ENCODE measurements at places on chromosomes 3 and 15.

DNA sequence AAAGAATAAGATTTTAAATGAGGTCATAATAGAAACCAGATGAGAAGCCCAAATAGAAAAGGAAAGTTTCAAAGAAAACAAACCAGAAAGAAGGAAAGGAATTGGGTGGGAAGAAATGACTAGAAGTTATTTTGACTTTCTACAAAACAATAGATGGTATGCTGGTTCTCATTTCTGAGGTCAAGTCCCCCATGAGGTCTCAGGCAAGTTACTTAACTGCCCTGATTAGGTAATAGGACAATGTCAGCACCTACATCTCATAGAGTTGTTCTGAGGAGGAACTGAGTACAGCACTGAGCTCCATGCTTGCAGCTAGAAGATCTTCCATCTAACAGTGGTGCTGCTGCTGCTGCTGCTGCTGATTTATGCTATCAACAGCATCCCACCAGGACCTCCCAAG, 185.9 kb downstream of the ERC2 start:
- DNase-seq = no peak

DNA sequence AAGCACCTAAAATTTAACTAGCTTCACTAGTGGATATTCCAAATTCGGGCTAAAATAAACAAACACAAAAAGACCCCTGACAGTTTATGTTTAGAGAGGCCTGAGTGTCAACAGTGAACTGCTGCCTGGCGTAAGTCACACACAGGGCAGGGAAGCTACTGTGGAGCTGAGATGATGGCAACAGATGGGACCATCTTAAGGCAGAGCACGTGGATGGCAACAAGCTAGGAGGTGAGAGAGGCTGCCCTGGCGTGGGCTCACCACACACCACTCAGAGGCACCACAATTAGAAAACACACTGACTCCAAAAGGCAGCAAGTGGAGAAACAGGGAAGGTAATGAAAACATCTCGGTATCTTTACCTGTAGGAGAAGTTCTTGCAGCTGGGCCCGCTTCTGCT, 93.3 kb downstream of the ATP1B3 start:
- DNase-seq = no peak

DNA sequence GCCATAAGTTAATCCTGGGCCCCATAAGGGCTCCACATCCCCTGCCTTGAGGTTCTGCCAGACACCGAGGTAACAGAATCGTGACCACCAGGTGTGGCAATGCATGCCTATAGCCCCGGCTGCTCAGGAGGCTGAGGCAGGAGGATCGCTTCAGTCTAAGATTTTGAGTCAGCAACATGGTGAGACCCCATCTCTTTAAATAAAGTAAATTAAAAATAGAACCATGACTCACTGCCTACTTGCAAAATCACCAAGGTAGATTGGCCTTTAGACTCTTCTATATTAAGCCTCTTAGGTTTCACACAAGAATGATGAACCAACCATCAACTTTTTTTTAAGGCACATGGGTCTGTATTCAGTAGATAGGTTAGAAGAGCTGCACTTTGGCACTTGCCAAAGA, 9.7 kb downstream of the WDR5B start:
- DNase-seq = no peak

DNA sequence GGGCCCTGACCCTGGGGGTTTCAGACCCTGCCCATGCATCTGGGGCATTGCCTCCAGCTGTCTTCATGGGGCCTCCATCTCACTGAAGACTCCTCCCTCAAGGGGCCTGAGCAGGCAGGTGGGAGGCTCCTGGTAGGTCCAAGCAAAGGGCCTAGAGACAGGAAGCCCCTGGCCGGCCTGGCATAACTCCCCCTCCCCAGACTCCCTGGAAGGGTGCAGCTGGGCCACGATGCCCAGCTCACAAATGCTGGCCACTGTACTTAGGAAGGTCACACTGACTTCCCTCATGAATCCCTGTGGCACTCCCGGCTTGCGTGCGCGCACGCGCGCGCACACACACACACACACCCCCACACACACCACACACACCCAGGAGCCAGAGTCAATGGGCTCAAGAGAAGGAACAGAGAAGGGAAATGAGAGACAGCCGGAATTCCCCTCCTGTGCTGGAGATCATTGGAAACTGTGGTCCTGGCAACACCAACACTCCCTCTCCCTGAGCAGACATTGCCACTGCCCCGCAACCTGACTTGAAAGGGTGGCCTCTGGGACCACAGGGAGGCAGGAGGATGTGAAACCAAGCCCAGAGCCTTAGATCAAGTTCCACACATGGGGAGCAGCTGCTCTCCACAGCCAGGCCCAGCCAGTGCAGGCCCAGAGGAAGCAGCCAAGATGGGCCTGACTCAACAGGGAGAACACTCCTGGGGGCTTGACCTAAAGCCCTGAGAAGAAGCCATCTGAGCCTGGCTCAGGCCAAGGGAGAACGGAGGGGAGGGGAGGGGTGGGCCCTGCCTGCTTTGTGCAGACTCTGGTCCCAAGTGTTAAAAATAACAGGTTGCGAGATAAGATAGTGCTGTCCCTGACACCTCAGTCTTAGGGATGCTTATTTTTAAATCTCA, 69.7 kb downstream of the SCN5A start:
- no peak for DNase-seq

DNA sequence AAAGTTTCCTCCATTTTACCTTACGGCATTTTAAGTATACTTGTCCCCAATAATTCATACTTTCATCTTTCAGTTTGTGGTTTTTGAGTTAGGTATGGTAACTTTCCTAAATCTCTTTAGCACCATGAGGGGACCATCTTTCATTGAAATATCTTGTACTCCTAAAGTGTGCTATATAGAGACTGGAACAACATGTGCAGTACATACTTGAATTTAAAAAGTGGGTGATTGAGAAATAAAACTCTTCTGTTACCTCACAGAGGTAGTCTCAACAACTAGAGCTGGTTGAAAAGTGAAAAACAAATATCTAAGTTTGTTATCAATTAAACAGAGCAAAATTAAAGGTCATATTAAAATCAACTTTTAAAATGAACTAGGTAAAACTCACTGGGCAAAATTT, 423.1 kb downstream of the ROBO2 start:
- DNase-seq = no peak

GRCh38 chr3:185734725-185735096, 90.1 kb downstream of the IGF2BP2 start:
- DNase-seq = no peak

DNA sequence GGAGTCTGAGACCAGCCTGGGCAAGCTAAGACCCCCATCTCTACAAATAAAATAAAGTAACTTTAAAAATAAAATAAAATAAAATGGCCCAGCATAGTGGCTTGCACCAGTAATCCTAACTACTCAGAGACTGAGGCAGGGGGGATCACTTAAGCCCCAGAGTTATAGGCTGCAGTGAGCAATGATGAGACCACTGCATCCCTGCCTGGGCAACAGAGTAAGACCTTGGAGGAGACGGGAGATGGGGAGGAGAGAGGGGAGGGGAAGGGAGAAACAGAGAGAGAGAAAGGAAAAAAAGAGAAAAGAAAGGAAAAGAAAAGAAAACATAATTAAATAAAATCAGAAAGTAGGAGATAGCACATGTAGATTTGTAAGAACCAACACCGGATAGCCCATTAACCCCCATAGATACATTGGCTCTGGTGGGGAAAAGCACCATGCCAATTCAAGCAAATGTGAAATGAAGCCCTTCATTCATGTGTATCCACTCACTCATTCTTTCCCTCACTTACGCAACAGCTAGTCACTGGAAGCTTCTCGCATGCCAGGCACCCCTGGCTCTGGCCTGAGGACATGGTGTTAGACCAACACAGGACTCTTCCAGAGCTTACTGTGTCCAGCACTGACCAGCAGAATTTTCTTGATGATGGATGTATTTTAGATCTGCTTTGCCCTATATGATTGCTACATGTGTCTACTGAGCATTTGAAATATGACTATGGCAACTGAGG, 183.2 kb downstream of the MAGI1 start:
- DNase-seq = no peak

DNA sequence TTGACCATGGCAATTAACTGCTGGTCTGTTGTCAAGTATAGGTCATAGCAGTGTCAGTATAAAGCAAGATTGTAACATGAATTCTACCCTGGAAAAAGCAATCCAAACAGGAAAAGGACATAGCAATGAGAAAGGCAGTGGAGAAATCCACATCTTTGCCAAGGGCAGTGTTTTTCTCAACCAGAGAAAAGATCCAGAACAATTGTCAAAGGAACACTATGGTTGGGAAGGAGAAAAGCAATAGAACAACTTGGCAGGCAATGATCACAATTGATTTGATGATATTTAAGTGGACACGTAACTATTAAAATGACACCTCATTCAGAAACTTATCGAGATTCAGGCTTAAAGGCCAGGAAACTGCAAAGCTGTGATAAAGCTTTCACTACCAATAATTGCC, 271.1 kb downstream of the DIPK2A start:
- DNase-seq = no peak

DNA sequence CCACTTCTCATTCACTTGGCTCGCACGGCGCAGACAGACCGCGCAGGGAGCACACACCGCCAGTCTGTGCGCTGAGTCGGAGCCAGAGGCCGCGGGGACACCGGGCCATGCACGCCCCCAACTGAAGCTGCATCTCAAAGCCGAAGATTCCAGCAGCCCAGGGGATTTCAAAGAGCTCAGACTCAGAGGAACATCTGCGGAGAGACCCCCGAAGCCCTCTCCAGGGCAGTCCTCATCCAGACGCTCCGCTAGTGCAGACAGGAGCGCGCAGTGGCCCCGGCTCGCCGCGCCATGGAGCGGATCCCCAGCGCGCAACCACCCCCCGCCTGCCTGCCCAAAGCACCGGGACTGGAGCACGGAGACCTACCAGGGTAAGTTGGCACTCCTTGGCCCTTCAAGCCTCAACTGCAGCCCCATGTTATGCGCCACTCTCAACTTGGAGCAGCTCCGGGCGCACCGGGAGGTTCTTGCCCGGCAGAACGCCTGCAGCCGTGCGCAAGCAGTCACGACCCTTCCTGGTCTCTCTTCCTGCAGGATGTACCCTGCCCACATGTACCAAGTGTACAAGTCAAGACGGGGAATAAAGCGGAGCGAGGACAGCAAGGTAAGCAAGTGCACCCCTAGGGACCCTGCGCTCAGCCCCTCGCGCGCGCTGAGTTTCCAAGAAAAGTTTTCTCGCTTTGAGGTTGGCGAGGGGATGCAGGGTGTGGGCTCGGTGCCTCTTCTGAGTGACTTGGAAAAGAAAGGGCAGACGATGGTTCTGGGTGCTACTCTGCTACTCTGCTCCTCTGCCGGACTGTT, at the start of gene BHLHE40:
Gene BHLHE40, plus strand, starts transcription at position 10 of the 801 bp plus-strand sequence. Its CDS starts 282 bp downstream, at position 292.
- no peak for DNase-seq

DNA sequence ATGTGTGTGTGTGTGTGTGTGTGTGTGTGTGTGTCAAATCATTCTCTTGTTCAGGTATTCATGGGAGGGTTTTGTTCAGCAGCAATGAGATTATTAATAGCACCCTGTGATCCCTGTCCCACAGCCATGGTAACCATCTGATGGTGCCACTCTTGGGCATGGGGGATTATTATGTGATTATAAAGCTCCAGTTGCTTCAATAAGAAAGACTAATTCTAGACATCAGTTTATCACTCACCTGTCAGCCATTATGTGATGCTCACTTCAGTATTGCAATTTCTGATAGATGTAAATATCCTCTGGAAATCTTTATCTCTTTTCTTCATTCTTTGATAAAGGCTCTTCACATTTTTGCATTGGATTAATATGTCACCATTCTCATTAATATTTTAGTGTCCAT, 145.9 kb upstream of the POU1F1 start:
- DNase-seq = no peak

GRCh38 chr15:51750792-51751696, at the start of gene TMOD2:
TMOD2 (plus strand) TSS chr15:51751597; CDS start chr15:51766442, 14,845 bp downstream.
- DNase-seq = no peak

DNA sequence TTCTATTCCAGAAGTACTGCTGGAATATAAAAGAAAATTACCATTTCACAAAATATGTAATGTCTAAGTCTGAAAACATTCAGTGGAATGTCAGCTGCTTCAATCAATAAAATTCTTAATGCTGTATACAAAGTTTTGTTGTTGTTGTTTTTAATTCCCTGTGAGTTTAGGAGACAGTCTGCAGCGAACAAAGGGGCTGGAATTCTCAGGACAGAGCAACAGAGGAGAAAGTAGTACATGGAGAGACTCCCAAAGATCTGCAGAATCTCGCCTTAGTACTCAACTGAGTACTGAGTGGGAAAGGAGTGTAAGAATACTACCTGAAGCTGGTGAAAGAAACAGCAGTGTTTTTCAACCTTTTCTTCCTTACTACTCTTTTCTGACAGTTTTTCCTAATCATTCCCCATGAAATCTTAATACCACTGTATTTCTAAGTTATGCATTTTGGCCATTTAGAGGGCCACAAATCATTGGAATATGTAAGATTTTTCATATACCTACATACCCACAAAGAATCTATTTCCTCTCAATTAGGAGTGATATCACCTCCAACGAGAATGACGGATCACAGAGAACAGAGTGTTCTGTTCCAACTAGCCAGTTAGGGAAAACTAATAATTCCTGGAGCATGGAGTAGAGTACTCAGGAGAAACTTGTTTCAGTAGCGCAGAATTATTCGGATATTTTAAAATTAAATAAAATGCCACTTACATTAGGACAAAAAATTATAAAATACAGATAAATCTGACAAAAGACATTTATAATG, 16.0 kb downstream of the ANKRD28 start:
- no peak for DNase-seq

GRCh38 chr15:92571824-92572223, 83.8 kb downstream of the FAM174B start:
- no peak for DNase-seq

- no peak for DNase-seq
These were observed 2.6 kb downstream of the SLITRK3 start for GRCh38 chr3:165193366-165194254.

- no peak for DNase-seq
These were observed 30.1 kb downstream of the SCG5 start for GRCh38 chr15:32671339-32672325.

DNA sequence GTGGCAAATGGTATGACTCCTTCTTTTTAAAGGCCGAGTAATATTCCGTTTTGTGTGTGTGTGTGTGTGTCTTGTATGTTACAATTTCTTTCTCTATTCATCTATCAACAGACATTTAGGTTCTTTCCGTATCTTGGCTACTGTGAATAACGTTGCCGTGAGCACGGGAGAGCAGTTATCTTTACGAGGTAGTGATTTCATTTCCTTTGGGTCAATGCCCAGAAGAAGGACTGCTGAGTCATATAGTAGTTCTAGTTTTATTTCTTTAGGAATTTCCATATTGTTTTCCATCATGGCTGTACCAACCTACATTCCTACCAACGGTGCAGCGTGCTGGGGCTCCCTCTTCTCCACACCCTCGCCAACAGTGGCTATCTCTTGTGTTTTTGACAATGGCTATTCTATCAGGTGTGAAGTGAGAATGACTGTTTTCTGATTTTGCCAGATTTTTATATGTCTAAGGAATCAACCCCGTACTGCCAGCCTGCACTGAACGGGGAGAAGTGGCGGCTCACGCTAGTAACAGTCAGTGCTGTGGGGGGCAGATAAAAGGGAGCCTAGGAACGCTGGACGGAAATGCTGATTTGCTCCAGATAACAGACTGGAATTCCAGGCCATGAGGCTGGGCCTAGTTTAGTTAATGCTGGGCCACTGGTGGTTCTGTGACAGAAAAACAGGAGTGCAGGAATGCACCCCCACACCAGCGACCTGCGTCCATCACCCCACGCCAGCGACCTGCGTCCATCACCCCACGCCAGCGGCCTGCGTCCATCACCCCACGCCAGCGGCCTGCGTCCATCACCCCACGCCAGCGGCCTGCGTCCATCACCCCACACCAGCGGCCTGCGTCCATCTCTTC, 168.1 kb downstream of the XXYLT1 start:
- no peak for DNase-seq

GRCh38 chr3:15636028-15636709, 34.6 kb downstream of the BTD start:
- DNase-seq = no peak
